HL-60 (cell line): ENCODE measurements at places on chromosomes 13 and 19.

DNA sequence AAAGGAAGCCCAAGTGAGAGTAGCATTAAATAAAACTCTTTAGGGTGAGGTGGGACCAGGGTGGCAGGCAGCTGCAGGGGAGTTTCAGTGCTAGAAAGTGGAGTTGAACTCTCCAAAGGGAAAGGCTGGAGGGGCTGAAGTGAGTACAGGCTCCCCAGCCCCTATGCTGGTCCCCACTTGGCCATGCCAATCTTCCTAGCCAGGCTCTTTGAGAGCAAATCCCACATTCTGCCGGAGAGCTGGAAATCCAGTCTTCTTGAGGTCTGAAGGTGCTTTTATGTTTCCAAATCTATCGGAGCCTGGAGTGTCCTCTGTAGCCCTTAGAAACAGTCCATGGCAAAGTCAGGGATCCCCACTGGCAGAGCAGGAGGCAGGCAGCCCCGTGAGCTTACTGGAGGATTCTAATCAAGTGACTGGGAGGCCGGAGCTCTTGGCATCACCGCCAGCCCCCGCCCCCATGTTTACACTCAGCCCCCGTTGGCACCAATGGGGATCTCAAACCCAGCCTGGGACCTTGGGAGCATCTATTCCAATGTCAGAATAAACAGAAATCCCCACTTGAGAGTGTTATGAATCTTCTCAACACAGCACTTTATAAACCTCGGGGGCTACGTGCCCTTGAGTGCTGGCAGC lies 18.3 kb downstream of the ZNF536 start:
- no peak for DNase-seq

- DNase-seq, result no peak
Observed at GRCh38 chr19:18867199-18867598, 28.8 kb downstream of the CERS1 start.

GRCh38 chr19:6221878-6222746 lies 57.7 kb downstream of the MLLT1 start:
- DNase-seq, result no peak

GRCh38 chr13:97844151-97844550 lies 109.3 kb upstream of the IPO5 start:
- no peak for DNase-seq

- no peak for DNase-seq
Observed at GRCh38 chr19:31257025-31257424, 92.2 kb downstream of the TSHZ3 start.

DNA sequence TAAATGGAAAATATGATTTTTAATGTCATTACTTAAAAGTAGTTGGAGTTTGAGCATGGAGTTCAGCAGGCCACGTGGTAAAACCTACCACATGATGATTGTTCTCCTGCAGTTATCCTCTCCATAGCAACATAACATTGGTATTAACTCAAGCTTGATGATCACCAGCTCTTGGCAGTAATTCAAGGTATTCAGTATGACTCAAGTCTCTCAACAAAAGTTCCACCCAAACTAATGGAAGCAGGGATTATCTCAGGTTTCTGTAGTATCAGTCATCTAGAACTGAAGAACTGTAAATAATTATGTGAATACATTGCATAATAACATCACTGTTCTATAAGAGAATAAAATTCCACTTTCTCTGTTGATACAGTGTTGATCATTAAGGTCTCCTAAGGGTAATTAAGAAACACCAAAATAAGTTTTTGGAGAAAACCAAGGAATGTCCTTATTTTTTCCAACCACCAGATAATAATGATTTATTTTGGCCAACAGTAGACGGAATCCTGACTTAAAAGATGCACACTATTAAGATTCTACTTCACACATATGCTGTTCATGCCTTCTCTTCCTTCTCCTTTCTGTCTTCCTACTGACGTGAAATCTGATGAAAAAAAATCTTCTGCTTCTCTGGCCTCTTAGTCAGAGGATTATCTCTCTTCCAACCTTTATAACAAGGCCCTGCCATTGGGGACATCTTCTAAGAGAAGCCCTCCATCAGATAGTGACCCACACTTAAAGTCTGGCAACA lies 1092.3 kb downstream of the EFNB2 start:
- DNase-seq, result no peak

DNA sequence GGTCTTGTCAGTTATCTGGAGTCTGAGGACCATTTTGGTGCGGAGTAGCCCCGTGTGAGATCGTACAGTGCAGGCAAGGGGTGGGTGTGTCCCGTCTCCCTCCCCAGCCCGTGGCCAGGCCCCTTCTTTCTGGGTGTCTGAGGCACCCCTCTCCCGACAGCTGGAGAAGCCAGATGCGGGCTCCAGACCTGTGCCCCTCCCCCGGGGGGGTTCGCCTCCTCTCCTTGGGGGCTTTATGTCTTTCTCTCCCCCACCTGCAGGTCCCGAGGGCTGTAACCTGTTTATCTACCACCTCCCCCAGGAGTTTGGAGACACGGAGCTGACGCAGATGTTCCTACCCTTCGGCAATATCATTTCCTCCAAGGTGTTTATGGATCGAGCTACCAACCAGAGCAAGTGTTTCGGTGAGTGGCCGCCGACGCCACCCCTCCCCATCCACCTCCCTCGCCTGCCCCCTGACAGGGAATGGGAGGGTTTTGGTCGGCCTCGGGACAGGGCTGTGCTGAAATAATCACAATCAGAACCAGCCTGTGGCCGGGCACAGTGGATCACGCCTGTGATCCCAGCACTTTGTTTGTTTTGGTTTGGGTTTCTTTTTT lies 65.6 kb downstream of the CELF5 start:
- no peak for DNase-seq

GRCh38 chr13:50793026-50793425 lies 50.5 kb downstream of the DLEU7 start:
- no peak for DNase-seq
